BJ (cell line): ENCODE measurements at places on chromosomes 1 and 21.

GRCh38 chr1:244863491-244864252, 671 bp downstream of the HNRNPU start:
- no peak for DNase-seq

GRCh38 chr1:213457733-213458132, 406.7 kb downstream of the RPS6KC1 start:
- DNase-seq = peak; percentile 5

DNA sequence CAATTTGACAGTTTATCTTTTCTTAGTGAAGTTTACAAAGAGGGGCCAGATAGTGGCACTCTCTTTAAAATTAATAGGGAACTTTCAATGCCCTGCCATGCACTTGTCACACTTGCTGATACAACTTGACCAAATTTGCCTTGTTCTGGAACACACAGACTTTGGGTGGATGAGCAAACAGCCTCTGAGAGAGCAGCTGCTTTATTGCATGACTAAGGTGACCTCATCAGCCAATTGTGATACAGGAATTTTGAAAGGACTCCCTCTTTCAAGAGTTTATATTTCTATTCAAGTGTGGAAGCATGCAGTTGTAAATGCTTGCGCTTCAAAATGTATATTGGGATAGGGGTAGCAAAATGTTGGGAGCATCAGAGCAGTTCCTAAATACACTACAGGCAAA, 2.1 kb upstream of the RGS1 start:
- DNase-seq = no peak

GRCh38 chr21:17989780-17990179, 170.6 kb upstream of the C21orf91 start:
- DNase-seq = no peak

DNA sequence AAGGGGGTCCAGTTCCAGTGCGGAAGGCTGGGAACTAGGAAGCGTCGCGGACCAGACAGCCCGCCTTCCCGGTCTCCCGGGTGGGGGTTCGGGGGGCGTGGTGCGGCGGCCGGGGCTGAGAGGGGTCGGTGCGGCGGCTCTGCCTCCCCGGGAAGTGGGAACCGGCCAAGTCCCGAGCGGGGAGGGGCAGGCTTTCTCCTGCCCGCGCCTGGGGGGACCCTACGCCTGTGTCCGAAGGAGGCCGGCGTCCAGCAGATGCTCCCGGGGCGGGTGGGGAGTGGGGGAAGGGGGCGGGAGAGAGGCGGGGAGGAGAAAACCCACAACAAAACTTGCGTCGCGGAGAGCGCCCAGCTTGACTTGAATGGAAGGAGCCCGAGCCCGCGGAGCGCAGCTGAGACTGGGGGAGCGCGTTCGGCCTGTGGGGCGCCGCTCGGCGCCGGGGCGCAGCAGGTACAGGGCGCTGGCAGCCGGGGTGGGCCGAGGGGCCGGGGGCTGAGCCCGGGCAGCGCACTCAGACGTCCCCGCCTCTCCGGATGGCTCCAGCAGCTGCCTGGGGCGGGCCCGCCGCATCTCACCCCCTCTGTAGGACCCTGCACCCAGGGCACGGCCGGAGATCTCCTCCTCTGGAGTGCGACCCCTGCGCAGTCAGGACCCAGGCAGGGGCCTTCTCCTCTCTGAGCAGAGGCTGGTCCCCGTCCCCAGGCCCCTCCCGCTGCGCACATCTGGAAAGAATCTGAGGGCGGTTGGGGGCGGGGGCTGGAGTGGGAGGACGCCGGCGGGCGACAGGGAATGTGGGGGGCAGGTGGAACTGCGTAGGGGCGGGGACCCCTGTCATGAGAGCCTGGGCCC, at the start of gene PODN:
PODN (plus strand) TSS at position 355 of the 849 bp plus-strand sequence. CDS start 7,643 bp downstream, outside the sequence.
- no peak for DNase-seq

DNA sequence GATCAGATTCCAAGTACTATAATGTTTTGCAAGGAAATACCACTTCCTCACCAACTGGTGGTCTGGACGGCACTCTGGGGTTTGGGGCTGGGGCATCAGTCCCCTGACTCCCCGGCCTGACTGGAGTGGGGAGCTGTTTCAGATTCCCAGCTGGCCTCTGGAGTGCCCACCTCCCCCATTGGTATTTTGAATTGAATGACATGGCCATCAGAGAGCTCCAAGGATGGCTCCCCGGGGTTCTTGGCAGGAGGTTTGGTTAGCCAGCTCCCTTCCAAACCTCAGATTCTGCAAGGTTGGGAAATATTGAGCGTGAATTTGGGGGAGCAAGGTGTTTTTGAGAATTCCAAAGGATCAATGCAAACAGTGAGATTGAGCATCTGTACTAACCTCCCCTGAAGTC, 2.2 kb upstream of the INAVA start:
- no peak for DNase-seq

GRCh38 chr1:229158341-229158921, 112.5 kb upstream of the RAB4A start:
- DNase-seq = no peak

GRCh38 chr1:228346731-228347130, 59.9 kb downstream of the TRIM11 start:
- DNase-seq = no peak
